Stimulated activated CD8-positive, alpha-beta memory T cell treated with anti-CD3 and anti-CD28 coated beads, Interleukin-15, amount 100 ng/mL, for 24 hours (primary cell): ENCODE measurements at places on chromosomes 1 and 21.

DNA sequence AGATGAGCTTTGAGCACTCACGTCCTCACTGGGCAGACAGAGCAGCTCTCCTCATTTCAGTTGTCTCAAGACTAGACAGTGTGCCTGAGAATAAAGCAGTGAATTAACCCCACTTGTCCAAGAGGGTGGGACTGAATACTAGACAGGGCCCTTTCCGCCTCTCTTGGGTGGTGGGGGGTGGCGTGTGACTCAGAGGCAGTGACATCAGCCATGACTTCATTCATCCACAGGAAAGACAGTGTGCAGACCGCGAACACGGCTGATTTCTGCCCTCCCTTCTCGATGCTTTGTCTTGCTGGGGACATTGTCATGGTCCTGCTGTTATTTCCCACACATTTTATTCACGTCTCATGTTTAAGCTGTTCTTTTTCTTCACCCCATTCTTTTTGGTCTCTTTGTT lies 64.9 kb downstream of the FGGY start:
- DNase-seq = no peak

GRCh38 chr1:31670593-31670964 lies 25.9 kb upstream of the PEF1 start:
- no peak for DNase-seq

GRCh38 chr1:93148001-93148400 lies 32.2 kb downstream of the TMED5 start:
- no peak for DNase-seq

GRCh38 chr1:6507037-6507428 lies 15.6 kb upstream of the PLEKHG5 start:
- DNase-seq = no peak

DNA sequence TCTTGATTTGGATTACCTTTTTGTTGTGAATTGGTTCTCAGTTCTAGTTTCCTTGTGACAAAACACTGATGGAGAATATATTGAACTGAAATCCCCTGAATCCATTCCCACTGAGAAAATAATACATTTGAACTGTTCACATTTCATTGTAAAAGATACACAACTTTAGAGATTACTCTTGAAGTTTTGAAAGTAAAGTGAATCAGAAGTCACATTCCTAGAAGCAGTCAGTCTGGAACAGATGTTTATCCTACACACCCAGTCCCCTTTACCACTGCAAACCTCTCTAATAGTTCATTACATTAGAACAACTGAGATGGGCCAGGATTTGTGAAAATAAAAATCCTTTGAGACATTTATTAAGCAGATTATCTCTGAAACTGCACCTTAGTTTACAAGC lies 3.4 kb downstream of the RERE start:
- no peak for DNase-seq

GRCh38 chr21:46226146-46226545 lies 2.4 kb downstream of the LSS start:
- DNase-seq = no peak

DNA sequence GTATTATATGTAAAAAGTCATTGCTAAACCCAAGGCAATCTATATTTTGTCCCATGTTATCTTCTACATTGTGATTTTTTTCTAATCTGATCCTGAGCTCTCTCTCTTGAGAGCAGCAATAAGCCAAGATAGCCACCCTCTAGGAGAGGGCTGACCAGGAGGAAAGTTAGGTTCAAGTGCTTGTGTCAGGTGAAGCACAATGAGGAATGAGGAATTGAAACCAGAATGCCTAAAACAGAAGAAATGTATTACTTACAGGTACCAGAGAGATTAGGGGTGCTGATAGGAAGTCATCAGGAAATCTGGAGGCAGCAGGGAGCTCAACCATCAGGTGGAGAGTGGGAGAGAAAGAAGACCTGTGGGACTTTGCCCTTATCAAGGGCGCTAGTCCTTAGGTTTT lies 85.5 kb upstream of the BARHL2 start:
- DNase-seq = no peak

- DNase-seq = no peak
These were observed 23.1 kb downstream of the NPHP4 start for GRCh38 chr1:5969168-5969567.

GRCh38 chr21:14121719-14122118 lies 89.0 kb downstream of the LIPI start:
- DNase-seq = no peak

- no peak for DNase-seq
These were observed 674.4 kb downstream of the KCNT2 start for GRCh38 chr1:195933835-195934234.

DNA sequence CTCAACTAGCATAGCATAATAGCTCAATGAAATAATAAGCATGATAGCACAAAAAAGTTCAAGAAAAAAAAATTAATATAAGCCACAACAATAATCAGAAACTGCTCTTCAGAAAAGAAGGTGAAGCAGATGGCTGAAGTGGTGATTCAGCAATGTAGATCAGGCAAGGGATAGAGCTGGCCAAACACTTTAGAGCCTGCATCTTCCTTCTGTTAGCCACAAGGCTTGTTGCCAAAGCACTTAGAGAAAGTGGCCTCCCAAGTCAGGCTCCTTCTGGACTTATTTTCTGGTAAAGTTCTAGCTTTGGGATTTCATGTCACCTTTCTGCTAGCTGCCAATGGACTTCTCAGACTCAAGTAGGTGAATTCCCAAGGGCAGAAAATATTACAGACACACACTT lies 60.3 kb upstream of the C1orf87 start:
- DNase-seq = no peak

DNA sequence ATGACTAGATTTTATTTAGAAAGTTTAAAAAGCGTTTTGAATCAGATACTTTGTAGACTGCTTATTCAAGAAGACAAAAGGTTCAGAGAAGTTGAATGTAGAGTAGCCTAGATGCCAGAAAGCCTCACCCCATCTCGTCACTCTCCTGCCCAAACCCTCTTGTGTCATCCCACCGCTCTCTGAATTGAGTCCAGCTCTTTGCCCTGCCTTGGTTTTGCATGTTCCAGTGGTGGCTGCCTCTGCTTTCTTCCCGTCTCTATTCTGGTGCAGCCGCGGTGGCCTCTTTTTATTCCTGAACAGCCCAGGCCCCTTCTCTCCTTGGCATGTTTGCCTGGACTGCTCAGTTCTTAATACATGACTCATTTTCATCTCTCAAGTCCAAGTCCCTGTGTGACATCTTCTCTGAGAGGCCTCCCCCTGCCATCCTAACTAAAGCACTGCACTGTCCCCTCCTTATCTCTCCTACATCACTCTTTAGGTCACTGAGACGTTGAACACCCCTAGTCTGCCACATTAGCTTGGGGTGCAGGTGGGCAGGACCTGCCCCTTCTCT lies 22.9 kb downstream of the PRDM2 start:
- DNase-seq = no peak

- no peak for DNase-seq
These were observed 12.5 kb downstream of the DNAJC6 start for GRCh38 chr1:65321879-65322278.

DNA sequence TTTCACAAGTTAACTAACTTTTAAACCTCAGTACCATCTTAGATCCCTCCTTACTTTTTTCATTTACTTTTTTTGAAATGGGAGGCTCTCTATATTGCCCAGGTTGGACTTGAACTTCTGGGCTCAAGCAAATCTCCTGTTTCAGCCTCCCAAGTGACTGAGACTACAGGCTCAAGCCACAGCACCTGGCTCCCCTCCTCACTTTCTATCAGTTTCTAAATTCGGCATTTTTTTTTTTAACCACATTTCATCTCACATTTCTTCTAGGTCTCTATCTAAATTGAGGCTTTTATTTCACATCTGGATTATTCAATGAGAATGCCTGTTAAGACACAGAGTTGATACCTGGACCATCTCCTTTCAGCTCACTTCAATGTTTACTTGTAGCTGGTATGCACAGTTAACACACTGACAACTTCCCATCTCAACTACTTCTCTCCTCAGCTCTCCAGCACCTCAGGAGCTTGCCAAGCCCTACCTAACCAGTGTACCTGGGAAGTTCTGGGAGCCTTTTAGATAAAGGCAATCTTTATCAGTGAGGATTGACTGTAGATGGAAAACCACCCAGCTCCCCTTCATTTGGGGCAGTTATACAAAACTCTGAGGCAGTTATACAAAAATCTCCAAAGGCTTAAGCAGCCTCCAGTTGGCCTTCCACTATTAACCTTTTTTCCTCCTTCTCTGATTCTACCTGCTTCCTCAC lies 3.4 kb downstream of the USP33 start:
- DNase-seq = no peak

DNA sequence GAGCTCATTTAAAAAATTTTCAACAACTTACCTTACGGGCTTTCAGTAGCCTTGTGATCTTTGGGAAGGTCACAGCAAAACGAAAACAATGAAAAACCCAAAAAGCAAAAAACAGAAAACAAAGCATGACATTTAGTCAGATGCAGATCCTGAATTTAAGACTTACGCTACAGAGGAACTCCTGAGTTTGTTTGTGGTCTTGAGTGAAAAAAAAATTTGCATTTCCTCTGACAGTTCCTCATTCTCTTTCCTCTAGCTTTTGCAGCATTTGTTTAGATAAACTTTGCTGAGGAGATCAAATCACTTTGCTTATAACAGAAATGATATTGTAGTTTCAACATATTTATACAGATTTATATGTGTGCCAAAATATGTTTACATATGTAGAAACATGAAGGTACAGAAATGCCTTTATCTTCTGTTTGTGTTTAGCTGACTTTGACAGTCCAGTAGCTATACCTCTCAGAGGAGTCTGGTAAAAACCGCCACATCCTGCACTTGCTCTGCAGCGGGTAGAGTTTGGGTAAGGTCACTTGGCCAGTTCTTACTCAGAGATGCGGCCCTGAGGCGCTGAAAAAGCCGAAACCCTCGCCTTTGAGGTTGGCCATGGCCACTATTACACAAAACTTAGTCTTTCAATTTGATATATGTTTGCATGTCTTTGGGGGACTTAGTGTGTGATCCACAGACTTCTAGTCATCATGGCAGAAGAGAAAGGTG lies 142.5 kb downstream of the TNR start:
- no peak for DNase-seq

- DNase-seq = no peak
These were observed 545.3 kb upstream of the NCAM2 start for GRCh38 chr21:20452935-20453334.
